ENCODE measurements at places on chromosomes 6 and 20. TPM values are rescaled to one million over a fixed set of nuclear protein-coding genes. Genes with fewer than 3 reads are reported as not detected.

Gene TCP11
- total RNA-seq: not detected

Gene DNAH8
- total RNA-seq: not detected

Gene HLA-DQA1
- 9.2 TPM for total RNA-seq

Gene MUC22
- not detected for total RNA-seq

Gene SLC22A1
- 0.65 TPM for total RNA-seq

Gene KCNK5
- 10.9 TPM for total RNA-seq

Gene FAM83C
- not detected for total RNA-seq

Gene HCK
- total RNA-seq: 22.4 TPM

Gene SOBP
- 3.3 TPM for total RNA-seq

Gene GRM4
- total RNA-seq: not detected

Gene HLA-DOB
- total RNA-seq: not detected

Gene CLIC5
- total RNA-seq: 14.8 TPM

Gene RFX6
- not detected for total RNA-seq

Gene BPIFB4
- not detected for total RNA-seq

Gene HTR1B
- total RNA-seq: not detected

Gene PPP1R10
- 26.3 TPM for total RNA-seq

Gene TMEM14C
- total RNA-seq: 97.9 TPM

Gene FAXC
- total RNA-seq: 0.38 TPM

Gene FNDC1
- total RNA-seq: 0.12 TPM

Gene MOG
- not detected for total RNA-seq

Gene DEFB132
- total RNA-seq: 1.6 TPM

Gene SMLR1
- not detected for total RNA-seq

Gene DSP
- 6.6 TPM for total RNA-seq

Gene LY6G5C
- total RNA-seq: not detected

Gene MYCT1
- total RNA-seq: 19.0 TPM

Gene TPBG
- total RNA-seq: 15.9 TPM

Gene SLC35D3
- total RNA-seq: not detected

Gene SNX21
- 64.3 TPM for total RNA-seq

Gene CARMIL1
- 27.7 TPM for total RNA-seq

Gene HCRTR2
- total RNA-seq: not detected

Gene PREX1
- 29.5 TPM for total RNA-seq

Gene MAK
- total RNA-seq: 0.25 TPM

Gene SOX18
- 16.7 TPM for total RNA-seq

Gene SYNGAP1
- 10.2 TPM for total RNA-seq

Gene TGM2
- 72.7 TPM for total RNA-seq

Gene PAK5
- total RNA-seq: not detected

Measured in omental fat pad (tissue), 4 donors.